Stimulated activated CD4-positive, alpha-beta T cell treated with anti-CD3 and anti-CD28 coated beads, Interleukin-2, amount 100 ng/mL, for 48 hours (primary cell): ENCODE measurements at places on chromosomes 1 and 21.

DNA sequence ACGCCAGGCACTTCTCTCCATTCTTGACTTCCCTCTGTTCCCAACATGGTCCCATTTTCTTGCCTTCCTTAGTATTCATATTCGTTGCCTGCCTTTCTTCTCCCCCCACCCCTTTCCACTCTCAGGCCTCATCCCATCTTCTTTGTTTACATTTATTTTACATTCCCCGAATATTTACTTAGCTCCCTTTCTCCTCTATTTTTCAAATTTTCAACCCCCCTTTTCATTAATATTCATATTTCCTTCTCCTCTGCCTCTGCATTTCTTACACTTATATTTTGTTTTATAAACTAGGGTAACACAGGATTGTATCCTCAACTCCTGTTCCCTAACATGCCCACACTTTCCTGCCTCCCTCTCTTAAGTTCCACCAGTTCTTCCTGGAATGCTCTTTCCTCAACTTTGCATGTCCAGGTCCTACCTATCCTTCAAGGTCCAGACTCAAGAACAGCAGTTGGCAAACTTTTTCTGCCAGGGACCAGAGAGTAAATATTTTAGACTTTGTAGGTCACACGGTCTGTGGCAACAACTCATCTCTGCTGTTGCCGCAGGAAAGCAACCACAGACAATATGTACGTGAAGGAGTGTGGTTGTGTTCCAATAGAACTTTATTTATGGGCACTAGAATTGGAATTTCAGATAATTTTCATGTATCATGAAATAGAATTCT lies 29.8 kb upstream of the A3GALT2 start:
- no peak for DNase-seq

- DNase-seq, result no peak
Observed at GRCh38 chr1:225813214-225813964, 3.5 kb downstream of the EPHX1 start.

DNA sequence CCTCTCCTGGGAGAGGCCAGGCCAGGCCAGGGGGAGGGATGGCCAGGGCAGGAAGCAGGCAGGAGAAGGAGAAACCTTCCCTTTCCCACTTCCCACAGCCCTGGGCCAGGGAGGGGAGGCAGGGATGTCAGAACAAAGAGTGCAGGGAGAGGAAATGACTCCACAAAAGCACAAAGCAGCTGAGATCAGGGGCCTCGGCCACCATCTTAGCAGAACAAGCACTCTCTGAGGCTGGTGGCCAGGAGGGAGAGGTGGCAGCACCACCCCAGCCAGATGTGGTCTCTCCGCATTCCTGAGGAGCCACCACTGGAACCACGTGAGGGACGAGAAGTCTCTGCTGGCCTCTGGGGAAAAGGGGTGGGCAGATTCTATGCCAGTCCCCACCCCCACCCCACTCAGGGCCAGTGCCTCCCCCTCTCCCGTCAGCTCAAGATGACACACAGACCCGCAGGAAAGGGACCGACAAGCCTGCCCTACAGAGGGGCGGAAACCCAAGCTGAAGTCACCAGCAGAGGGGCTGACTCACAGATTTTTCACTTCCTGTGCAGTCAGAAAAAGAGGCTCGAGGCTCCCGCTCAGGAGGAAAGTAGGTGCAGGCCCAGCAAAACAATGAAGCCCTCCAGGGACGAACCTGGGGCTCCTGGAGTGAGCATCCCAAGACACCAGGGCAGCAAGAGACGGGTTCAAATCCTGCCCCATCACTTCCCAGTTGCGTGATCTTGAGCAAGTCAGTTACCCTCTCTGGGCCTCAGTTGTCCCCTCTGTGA lies 24.1 kb upstream of the ALDH4A1 start:
- peak; percentile 73 for DNase-seq

GRCh38 chr21:41713495-41714281 lies 53.2 kb downstream of the RIPK4 start:
- DNase-seq, result no peak

- DNase-seq, result no peak
Observed at GRCh38 chr1:12406211-12407021, 176.6 kb downstream of the VPS13D start.

- no peak for DNase-seq
Observed at GRCh38 chr1:198677027-198677426, 38.2 kb downstream of the PTPRC start.

- no peak for DNase-seq
Observed at GRCh38 chr1:179761296-179761695, 18.2 kb downstream of the FAM163A start.

DNA sequence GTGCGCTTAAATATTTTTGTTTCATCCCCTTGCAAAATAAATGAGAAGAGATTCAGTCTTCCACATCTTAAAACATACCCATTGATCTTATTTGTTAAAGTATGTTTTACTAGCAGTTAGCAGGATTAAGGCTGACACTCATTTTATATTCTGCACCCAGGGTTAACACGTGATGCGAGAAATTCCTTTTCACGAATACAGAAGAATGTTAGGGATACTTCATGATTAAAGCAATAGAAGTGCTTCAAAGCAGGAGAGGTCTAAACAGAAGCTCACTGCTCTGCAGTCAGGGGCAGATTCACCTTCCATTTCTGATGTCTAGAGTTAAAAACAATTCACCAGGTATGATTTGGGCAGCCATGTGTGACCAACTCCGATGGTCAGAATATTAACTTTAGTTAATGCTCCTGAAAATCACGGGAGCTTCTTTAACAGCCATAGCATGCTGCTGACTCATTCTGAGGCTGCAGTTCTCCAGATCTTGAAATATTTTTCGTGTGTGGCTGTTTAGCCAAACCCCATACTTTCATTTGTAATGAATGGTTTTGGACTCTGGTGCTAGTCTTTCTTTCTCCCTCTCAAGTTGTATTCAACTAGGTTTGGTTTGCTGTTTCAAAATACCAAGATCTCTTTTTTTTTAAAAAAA lies 19.7 kb downstream of the BCAR3 start:
- DNase-seq, result no peak

- DNase-seq, result no peak
Observed at GRCh38 chr21:44318489-44319285, 18.8 kb downstream of the PFKL start.

DNA sequence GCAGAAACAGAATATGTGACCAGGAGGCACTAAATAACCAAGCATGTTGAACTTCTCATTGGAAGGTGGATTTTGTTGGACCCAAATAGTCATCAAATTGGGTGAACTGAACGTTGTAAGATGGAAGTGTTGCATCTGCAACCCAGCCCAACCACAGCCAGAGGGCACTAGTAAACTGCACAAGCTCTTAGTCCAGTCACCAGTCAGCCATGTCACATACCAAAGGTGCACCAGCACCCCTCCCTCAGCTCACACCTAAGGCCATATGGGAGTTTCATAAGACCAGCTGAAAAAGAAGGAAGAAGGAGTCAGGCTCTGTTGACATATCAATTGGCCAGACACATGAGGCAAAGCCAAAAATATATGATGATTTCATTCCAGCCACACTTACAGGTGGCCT lies 481.7 kb upstream of the NR5A2 start:
- DNase-seq, result no peak
